ENCODE measurements at places on chromosomes 16 and 17.

GRCh38 chr16:78642621-78643285 is 543.3 kb downstream of the WWOX start:
- no peak for DNase-seq

- DNase-seq = no peak
These were observed 32.2 kb downstream of the FAM222B start for GRCh38 chr17:28810437-28810836.

DNA sequence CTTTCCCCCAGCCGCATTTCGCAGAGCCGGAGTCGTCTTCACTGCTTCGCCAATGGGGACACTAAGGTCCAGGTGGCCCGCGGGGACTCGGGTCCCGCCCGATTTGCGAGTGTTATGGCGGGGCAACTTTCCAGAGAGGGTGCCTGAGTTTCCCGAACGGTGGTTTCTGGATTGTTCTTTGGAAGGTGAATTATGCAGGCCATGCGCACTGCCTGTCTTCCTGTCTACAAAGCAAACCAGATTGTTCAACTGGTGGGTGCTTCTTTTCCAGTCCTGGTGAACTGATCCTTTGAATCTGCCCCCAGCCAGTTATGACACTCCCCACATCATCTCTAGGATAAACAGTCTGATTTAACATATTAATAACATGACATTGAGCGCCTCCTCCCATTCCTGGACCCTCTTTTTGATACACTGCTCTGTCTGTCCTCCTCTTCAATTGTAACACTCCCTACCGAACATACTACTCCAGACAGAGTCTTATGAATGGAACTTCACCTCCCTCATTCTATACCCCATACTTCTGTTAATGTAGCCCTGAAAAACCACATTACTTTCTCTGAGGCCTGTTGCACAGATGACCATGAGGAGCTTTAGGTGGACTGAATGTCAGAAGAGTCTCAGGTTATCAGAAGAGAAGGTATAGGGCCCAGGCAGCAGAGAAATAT is 159.0 kb downstream of the RAB11FIP4 start:
- no peak for DNase-seq

GRCh38 chr17:57068222-57068658 is 16.8 kb upstream of the AKAP1 start:
- DNase-seq = no peak

GRCh38 chr17:49880291-49881053 is 32.6 kb upstream of the TAC4 start:
- DNase-seq = peak; percentile 89

- DNase-seq = no peak
These were observed 634.8 kb downstream of the KCNJ2 start for GRCh38 chr17:70804161-70804560.

DNA sequence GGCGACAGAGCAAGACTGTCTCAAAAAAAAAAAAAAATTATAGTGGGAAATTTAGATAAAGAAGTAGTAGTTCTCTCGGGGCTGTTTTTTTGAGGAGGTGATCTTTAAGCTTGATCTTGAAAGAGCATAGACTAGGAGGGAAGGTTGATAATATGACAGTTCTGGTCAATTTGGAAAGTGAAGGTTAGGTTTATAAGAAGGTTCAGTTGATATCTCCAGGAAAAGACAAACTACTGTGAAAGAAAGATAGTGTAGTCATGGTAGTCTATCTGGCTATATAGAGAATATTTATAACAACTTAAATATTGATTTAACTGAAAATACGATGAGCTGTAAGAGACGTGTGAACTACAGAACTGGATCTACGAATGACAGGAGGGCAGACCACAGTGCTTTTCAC is 3.1 kb downstream of the ATF7IP2 start:
- DNase-seq = no peak

DNA sequence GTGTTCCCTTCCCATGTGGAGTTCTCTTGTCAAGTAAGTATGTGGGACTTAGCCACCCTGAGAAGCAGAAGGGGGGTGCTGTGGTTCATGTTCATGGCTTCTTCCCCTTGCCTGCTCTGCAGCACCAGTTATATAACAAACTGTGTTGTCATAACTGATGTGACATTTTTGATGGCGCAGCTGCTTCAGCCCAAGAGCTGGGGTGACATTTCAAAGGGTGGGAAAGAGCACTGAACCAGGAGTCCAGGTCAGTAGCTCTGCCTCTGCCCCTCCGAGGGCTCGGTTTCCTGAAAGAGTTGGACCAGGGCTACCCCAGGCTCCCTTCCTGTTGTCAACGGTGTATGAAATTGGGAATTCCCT is 7.4 kb downstream of the GNAO1 start:
- no peak for DNase-seq

GRCh38 chr16:82987767-82988166 is 361.0 kb downstream of the CDH13 start:
- DNase-seq = no peak

- DNase-seq = no peak
These were observed 19.0 kb downstream of the EMP2 start for GRCh38 chr16:10561425-10561824.

DNA sequence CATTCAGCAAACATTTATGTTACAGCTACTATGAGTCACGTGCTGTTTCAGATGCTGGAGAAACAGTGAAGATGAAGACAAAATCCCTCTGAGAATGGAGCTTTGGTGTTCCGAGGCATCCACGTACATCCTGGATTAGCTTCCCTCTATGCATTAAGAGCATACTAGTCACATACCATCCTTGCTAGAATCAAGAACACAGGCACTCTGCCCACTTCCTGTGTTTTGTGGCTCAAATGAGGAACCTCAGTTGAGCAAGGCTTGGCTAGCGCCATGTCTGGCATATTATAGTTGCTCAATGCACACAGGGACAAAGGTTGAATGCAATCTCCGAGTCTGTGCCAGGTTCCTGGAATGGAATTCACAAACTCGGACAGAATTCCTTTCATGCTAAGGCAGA is 297.5 kb downstream of the XYLT1 start:
- DNase-seq = no peak

Measured in NCI-H526 (cell line).